Nephron progenitor cell (in vitro differentiated cells): ENCODE measurements at places on chromosomes 12 and 14.

- DNase-seq, result no peak
These were observed 256.9 kb downstream of the SYT1 start for GRCh38 chr12:79121486-79121885.

DNA sequence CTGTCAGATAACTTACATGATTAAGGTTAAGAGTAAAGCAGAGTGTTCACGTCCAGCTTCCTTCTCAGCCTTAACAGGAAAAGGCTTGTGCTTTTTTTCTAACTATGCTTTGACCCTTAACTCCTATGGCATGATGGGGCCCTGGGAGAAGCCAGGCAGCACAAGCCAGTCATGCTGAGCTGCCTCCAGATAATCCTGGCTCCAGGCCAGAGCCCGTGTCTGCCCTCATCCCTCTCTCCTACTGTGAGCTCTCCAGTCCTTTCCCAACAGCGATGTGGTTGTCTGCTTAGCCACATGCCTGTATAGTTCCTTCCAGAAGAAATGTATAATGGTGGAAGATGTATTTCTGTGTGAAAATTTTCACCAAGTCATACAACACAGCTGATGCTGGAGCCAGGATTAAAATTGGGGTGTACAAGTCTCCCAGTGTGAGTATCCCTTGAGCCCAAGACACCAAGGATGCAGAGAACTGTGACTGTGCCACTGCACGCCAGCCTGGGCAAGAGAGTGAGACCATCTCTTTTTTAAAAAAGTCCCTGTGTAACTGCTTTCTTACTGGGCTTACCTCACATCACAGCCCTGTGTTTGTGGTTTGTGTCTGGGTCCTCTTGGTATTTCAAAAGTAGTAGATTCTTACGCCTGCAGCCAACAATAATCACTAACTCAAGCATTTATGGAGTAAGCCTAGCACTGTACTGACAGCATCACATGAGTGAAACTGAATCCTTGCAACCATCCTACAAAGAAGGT, 7.9 kb upstream of the ITFG2 start:
- DNase-seq, result no peak

DNA sequence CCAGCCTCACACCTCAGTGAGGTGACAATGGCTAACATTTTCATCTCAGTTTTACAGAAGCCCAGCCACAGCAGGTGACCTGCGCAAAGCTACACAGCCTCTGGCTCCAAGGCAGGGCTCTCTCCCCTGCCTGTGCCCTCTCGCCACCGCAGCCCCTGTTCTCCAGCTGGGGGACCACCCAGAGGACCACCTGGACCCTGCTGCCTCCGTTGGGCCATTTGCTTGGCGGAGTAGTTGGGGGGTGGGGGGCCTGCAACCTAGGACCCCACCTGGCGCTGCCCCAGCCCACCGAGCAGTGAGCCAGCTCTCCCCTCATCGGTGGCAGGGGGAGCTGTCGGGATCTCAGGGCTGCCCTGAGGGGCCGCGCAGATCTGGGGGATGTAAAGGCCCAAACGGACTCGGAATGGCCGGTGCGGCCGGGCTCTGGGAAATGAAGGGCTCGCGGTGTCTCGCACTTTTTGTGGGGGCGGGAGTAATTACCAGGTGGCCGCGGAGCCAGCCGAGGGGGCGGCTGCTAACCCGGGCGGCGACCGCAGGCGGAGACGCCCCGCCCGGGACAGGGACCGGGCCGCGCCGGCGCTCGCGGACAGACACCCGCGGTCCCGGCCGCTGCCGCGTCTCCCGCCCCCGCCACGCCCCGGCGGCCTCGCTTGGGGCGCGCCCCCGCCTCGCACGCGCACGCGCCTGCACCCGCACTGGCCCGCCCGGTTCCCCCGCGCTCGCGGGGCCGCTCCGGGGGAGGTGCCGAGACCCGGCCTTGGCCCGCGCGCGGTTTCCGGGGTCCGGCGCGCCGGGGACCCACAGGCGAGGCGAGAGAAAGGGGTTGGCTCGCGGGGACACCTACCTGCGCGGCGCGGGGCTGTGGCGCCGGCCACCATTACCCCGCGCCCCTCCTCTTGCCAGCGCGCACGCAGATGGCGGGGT, 8.6 kb upstream of the GPR68 start:
- peak; percentile 60 for DNase-seq

- DNase-seq, result no peak
These were observed 5.2 kb upstream of the CNPY2 start for GRCh38 chr12:56321027-56321426.

GRCh38 chr14:91396959-91397815, 20.4 kb downstream of the CCDC88C start:
- no peak for DNase-seq
